Activated CD8-positive, alpha-beta T cell treated with anti-CD3 and anti-CD28 coated beads, Interleukin-2, amount 10 ng/mL, durations not matched to agents 7 days and 5 days (primary cell): ENCODE measurements at places on chromosomes 16 and 17. TPM values are rescaled to one million over a fixed set of nuclear protein-coding genes. Genes with fewer than 3 reads are reported as not detected.

DNA sequence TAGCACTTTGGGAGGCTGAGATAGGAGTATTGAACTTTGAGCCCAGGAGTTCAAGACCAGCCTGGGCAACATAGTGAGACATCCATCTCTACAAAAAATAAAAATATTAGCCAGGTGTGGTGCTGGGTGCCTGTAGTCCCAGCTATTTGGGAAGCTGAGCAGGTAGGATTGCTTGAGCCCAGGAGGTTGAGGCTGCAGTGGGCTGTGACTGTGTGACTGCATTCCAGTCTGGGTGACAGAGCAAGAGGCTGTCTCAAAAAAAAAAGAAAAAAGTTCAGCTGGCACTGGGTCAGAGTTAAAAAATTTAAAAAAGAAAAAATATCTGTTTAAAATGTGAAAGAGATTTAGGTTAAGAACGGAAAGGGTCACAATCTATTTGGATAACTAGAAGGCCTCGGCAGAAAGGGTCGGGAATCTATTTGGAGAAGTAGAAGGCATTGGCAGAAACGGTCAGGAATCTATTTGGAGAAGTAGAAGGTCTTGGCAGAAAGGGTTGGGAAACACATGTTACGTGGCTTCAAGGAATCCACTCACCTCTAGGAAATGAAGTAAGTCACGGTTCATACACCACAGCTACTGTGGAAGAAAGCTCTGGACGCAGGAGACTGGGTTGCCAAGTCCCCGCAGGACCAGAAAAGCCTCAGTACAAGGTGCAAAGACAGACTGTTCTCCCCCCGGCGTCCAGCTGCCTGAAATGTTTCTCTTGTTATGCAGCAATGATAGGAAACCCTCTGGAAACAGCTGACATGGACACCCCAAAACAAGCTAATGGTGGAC, 25.3 kb downstream of the LMF1 start:
- DNase-seq, result no peak

- no peak for DNase-seq
Measured at GRCh38 chr16:85476389-85476788, 136.7 kb upstream of the GSE1 start.

DNA sequence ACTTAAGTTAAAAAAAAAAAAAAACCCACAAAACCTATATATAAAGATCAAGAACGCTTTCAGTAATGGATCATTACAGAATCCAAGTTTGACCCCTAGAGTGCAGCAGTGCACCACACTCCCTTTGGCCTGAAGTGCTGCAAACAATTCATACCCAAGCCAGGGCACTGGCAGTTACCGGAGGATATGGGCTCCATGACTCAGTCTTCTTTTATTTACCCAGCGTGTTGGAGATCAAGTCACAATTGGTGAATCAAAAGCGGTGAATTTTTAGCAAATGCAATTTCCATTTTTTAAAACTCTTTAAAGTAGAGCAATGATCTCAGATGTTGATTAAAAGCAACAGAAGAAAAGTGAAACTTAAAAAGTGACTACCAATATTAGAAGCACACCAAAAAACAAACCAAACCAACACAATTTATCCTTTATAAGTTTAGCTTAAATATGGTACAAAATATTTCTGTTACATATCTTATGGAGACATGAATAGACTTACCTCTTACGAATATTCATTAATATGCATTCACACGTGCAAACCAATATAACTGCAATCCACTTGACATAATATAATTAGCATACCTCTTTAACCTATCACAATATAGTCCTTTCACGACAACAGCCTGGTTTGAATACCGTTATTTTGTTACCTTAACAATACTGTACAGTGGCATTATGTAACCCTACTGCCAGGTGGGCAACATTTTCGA, 46.3 kb downstream of the ZNF652 start:
- peak; percentile 90 for DNase-seq

DNA sequence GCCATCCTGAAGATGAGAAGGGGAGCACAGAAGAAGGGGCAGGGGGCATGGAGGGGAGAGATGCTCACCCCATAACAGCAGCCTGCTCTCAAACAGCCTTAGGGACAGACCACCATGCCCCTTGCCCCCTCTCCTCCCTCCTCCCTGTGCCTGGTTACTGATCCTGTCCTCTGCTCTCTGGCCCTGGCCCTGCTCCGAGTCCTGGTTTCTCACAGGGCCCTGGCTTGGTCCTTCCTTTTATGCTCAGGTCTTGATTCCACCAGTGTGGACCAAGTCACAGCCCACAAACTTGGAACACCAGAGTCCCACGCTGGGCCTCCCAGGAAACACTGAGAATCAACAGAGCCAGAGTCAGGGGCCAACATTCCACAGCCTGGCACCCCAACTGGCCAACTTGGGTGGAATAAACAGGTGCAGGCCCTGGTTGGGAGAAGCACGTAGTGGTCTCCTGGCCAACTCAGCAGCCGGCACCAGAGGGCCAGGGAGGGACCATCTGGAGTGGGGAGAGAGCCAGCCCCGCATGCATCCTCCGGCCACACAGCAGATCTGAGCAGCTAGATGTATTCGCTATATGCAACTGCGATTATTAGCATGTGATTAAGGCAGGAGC, 44.9 kb upstream of the CDC42EP4 start:
- no peak for DNase-seq

GRCh38 chr17:16419074-16419928, 3.9 kb downstream of the TRPV2 start:
- DNase-seq, result peak; percentile 56

- no peak for DNase-seq
Measured at GRCh38 chr16:14345512-14346115, 274.5 kb downstream of the MRTFB start.

DNA sequence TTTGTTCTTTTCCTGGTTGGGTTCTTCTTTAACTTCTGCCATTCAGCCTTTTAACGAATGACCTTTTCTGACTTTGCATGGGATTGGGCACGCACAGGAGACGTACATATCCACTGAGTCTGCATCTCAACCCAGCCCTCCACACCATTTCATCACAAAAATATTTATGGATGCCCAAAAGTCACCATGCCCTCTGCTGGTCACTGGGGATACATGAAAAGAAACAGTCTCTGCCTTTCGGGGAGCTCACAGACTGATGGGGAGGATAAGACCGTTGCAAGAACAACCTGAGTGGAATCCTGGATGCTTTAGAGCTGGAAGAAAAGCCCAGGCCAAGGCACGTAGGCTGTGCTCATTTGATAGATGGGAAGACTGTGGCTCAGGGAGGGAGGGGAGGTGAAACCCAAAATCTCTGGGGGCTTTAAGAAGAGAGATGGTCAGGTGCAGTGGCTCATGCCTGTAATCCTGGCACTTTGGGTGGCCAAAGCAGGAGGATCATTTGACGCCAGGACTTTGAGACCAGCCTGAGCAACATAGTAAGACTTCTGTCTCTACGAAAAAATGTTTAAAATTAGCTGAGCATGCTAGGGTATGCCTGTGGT, 7.9 kb upstream of the MT2A start:
- peak; percentile 60 for DNase-seq

GRCh38 chr17:65359016-65359415, 202.4 kb downstream of the AXIN2 start:
- DNase-seq, result no peak

GRCh38 chr16:588639-588888, 1.3 kb upstream of the RAB40C start:
- DNase-seq, result peak; percentile 75

- no peak for DNase-seq
Measured at GRCh38 chr16:48053418-48053745, 102.4 kb downstream of the ABCC12 start.

- DNase-seq, result no peak
Measured at GRCh38 chr16:81767987-81768592, 11.0 kb upstream of the PLCG2 start.

DNA sequence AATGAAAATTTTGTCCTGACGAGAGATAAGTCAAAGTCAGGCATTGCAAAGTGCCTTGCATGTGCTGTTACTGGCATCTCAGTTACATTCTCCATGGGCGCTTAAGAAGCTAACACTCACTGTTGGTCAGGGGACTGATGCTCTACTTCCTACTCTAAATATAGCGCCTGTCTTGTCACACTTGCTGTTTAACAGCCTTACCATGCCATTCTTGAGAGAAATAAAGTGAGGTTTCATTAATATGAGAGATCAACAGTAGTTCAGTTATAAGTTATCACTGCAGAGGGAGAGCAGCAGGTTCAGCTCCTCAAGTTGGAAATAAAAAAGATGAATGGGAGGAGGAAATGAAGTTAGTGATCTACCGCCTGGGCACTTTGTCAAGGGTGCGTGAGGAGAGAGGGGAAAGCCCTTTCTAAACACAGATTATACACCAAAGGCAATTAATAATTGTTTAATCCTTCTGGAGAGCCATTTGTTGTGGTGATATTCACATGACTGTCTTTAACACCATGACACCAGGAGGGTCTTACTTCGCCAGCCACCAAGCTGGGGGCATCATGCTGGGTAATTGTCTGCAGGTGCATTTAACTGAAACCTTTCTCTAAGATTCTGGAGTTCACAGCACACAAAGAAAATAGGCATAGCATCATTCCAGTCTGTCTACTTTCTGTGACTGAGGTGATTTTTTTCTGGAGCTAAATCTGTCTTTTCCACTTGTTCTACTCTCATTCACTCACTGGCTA, 568.7 kb upstream of the HSBP1 start:
- no peak for DNase-seq

DNA sequence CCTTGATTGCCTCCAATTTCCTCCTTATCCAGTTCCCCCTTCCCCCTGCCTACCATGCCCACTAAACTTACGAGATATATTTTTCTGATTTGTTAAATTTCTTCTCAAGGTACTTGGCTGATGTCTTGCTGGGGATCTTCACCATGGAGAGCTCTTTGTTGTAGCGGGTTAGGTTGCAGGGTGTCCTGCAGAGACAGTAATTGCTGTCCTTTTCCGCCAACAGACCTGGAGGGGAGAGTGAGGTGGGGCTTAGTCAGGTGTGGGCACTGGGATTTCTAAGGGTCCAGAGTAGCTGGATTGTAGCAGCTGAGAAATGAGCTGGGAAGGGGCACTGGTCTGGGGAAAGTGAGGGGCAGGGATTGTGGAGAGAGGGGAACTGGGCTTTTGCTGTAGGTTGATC, 32.1 kb downstream of the SPACA3 start:
- no peak for DNase-seq

- DNase-seq, result no peak
Measured at GRCh38 chr16:67372664-67373063, 20.6 kb downstream of the TPPP3 start.

GRCh38 chr17:72618001-72618509, 474.4 kb downstream of the SLC39A11 start:
- DNase-seq, result peak; percentile 48

- no peak for DNase-seq
Measured at GRCh38 chr17:76687298-76688164, 23.2 kb downstream of the MXRA7 start.

DNA sequence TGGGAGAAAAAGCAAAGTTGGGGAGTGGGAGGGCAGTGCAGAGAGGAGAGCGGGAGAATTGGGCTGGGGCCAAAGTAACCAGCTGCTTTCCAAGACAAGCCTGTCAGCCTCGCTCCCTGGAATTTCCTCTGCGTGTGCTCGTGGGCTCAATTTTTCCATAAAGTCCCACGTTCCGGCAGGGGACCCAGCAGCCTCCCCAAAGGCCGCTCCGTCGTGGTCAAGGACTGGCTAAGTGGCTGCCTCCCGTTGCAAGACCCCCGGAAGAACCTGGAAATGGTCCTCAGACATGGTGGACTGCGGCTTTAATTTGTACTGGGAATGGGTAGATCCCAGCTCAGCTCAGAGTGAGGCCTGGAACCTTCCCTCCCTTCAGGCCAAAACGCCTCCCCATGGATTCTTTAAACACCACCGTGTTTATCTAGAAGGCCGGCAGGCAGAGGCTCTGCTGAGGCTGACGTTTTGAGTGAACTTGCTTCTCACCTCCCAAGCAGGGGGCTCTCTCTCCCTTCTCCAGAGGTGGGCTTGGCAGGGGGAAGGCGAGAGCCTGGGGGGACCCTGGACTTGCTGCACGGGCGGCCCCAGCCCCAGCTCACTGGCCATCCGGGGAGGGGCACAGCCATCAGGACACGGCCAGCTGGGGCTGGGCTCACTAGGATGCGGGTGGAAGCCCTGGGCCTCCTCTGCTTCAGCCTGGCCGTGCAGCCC, 190.0 kb downstream of the C16orf95 start:
- DNase-seq, result no peak

- DNase-seq, result no peak
Measured at GRCh38 chr16:13935408-13935807, 15.5 kb downstream of the ERCC4 start.

CACNG5 gene
- not detected for total RNA-seq

KCNJ12 gene
- total RNA-seq, result not detected

MRPS7 gene
- total RNA-seq, result 62.1 TPM

STH gene
- not detected for total RNA-seq

KRTAP4-5 gene
- not detected for total RNA-seq

SPN gene
- total RNA-seq, result 352 TPM

CHST6 gene
- not detected for total RNA-seq

PAQR4 gene
- 53.6 TPM for total RNA-seq

TLCD2 gene
- not detected for total RNA-seq

TEX14 gene
- 0.10 TPM for total RNA-seq
